Natural killer cell treated with Interleukin-12 subunit alpha and Interleukin-12 subunit beta and Interleukin-15 and Interleukin-18, amount 100 ng/mL, for 72 hours (primary cell): ENCODE measurements at places on chromosomes 6 and 20. TPM values are rescaled to one million over a fixed set of nuclear protein-coding genes. Genes with fewer than 3 reads are reported as not detected.
A peak's percentile ranks its signal among the peaks of the same experiment; 100 is the strongest.

Gene POLR1H
- 58.1 TPM for total RNA-seq

Gene PRICKLE4
- total RNA-seq = not detected

DNA sequence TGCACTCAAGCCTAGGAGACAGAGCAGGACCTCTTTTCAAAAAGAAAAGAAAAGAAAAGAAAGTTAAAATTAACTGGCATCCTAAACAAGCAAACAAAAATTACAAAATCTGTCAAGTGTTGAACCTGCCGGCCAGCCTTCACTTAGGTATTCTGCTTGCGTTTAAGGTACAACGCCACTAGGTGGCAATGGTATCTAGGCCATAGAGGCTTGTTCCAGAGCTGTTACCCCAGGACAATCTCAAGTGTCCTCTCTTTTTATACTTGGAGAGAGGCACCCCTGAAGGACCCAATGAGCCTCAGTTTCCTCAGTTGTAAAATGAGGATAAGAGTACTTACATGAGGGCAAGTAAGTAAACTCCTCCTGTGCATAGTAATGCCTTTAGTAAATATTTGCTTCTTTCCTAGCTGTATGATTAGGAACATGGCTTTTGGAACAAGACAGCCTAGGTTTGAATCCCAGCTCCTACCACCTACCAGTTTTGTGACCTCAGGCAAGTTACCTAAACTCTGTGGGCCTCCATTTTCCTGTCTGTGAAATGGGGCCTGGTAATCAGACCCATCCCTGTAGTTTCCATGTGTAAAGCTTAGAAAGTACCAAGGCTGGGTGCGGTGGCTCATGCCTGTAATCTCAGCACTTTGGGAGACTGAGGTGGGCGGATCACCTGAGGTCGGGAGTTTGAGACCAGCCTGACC lies 5.8 kb upstream of the PACSIN1 start:
- DNase-seq = peak; percentile 54

Gene GPR63
- total RNA-seq = 0.14 TPM

DNA sequence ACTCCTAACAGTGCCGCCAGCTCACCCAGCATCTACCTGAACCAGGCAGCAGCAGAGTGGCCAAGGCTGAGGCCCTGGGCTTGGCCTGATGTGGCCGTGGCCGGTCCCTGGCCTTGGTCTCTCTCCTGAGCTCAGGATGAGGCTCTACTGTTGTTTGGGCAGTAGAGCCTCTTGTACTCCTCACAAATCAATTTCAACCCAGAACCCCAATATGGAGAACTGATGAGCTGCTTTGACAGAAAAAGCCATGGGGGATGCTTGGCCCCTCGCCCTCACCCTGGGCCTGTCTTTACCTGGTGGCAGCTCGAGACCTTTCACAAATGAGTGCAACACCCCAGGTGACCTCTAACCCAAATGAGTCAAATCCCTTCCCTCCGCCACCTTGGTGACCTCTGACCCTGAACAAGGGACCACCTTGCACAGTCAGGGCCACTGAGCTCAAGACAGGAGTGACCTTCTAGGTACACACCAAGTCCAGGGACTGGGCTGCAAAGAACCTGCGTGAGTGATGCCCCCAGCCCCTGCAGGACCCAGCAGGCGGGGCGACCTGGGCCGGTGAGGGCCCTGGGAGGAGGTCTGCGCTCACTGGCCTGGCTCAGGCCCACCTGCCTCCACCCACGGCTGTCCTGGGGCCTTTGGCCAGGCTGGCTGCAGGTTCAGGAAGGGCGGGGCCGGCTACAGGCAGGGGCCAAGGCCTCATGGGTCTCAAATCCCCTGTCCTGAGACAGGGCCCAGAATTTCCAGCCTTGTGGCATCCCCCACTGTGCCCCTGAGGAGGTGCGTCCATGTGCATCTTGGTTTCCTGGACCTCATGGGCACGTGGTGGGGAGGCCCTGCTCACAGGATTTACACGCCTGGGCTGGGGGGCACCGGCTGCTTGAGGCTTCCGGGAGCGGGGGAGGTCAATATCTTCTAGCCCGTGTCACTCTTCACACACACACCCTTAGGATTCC lies 30.2 kb downstream of the PSMG4 start:
- peak; percentile 57 for DNase-seq

Gene PDYN
- not detected for total RNA-seq

DNA sequence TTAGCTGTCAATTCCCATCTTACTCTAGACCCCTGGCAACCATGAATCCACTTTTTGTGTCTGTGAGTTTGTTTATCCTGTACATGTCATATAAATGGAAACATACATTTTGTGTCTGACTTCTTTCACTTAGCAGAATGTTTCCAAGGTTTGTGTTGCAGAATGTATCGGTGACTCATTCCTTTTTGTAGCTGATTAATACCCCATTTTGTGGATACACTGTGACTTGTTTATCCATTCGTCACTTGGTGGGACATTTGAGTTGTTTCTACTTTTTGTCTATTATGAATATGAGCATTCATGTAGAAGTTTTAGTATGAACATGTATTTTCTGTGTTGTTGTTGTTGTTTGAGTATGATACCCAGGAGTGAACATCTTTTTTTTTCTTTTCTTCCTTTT lies 21.4 kb downstream of the CDYL start:
- DNase-seq = no peak

GRCh38 chr6:119484598-119484997 lies 135.0 kb upstream of the MAN1A1 start:
- no peak for DNase-seq

Gene KIF6
- not detected for total RNA-seq

GRCh38 chr20:3014662-3015061 lies 28.8 kb upstream of the GNRH2 start:
- DNase-seq = no peak

- no peak for DNase-seq
These were observed 761.4 kb upstream of the MAN1A1 start for GRCh38 chr6:120111001-120111400.

DNA sequence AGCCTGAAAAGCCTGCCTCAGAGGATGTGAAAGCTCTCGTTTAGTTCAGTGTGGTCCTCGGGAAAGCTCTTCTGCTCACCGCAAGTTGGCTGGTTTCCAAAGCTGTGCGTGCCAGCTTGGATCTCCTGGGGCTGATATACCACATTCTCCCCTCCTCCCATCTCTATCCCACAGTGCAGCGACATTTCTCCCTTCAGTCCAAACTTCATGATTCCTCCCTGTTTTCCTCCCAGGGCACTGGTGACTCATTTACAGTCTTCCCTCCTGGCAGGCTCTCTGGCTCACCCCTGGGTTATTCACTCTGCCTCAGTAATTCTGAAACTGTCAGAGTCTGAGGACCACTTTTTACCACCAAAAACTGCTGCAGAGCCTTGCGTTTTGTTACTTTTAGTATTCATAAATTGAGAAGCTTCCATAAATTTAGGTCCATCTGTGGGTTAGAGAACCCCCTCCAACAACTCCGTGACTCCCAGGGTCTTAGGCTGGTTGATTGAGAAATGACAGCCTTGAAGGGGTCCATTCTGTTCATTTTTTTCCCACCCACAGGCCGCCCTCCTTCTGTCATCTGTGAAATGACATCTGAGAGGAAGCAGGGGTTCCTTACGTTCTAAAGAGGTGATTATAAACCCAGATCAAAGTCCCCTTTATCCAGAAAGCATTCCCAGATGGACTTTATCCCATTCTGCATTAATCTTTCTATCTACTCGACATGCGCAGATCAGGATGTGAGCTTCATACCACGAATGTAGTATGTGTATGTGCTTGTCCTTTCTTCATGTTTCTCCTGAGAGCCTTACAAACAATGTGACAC lies 6.1 kb downstream of the TRIM10 start:
- DNase-seq = no peak

DNA sequence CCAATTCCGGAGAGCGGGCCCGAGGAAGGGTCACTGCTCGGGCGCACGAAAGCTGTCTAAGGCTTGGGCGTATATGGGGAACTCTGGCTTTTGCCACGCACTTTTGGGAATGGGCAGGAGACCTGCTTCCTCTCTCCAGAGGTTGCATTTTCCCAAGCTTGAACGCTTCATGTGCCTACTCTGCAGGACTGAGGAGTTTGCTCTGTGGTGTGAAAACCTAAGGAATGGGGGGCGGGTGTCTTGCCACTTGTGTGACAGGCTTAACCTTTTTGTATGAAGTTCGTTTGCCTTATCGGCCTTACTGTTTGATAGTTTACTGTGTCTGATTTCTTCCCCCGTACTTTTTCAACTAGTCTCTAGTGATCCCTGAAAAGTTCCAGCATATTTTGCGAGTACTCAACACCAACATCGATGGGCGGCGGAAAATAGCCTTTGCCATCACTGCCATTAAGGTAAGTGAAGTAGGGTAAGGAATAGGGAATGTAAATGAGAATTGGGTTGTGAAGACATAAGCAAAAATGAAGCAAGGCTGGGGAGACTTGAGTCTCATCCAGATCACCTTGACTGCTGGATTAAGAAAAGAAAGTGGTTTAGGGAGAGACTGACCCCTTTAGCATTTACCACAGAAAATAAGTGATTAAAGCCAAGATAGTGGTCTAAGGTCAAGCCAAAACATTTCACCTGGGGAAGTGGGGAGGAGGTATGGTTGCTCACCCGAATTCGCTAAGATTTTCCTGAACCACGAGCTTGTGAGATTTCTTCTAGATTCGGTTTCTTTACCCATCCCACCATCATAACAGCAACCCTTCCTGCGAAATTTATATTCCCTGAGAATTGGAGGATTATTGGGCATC lies 627 bp downstream of the RPS18 start:
- DNase-seq = no peak

Gene PBOV1
- not detected for total RNA-seq

- no peak for DNase-seq
These were observed 285.6 kb downstream of the CDKAL1 start for GRCh38 chr6:20819774-20820400.

- no peak for DNase-seq
These were observed 42.2 kb upstream of the UST start for GRCh38 chr6:148704400-148705246.

DNA sequence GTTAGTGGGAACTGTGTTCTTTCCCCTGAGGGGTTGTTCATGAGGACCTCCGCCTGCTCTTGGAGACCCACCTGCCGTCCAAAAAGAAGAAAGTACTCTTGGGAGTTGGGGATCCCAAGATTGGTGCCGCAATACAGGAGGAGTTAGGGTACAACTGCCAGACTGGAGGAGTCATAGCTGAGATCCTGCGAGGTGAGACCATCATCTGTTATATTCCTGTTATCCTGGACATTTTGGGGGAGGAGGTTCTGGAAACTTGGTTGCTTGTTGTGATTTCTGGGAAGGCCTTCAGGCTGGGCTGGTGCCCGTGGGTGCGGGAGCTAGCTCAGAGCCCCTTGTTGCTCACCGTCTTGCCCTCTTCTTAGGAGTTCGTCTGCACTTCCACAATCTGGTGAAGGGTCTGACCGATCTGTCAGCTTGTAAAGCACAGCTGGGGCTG lies 2.0 kb downstream of the NOP56 start:
- no peak for DNase-seq

Gene CHD6
- total RNA-seq = 27.8 TPM

GRCh38 chr6:111942561-111942960 lies 69.3 kb upstream of the FYN start:
- DNase-seq = no peak

DNA sequence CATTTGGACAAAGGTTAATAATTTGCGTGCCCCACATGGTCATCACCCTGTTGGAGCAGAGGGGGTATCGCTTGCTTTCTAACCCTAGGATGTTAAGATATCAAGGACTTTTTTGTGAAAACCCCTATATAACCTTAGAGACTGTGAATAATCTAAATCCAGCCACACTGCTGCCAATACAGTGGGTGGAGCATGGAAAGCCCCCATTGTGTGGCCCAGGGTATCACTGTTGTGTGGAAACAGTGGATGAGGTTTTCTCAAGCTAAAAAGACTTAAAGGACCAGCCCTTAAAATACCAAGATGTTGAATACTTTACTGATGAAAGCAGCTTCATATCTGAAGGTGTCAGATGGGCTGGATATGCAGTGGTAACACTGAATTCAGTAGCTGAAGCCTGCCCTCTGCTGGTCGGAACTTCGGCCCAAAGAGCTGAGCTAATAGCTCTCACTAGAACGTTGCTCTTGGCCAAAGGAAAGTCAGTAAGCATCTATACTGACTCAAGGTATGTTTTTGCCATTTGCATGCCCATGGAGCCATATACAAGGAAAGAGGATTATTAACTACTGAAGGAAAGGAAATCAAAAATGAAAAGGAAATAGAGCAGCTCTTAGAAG lies 695.2 kb downstream of the PHF3 start:
- no peak for DNase-seq

DNA sequence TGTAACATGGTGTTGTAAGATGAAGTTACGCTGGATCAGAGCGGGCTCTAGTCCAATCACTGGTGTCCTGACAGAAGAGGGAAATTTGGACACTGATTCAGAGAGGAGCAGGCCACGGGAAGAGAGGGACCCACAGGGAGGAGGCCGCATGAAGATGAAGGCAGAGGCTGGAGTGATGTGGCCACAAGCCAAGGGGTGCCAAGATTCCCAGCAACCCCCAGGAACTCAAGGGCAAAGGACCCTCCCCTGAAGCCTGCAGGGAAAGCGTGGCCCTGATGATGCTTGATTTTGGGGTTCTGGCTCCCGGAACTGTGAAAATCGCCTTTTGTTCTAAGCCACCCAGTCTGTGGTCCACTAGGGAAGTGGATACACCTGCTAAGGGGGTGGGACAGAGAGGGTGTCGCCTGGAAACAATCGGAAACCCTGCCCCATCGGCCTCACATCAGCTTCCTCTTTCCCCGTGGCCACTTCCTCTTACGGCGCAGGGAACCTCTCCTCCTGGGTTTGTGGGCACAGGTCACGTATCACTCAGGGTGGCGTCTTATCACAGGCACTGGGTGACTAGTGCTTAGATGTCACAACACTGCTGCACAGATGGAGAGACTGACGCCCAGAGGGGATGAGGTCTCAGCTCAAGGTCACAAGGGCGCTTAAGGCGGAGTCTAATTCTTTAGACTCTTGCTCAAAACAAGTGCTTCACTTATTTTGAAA lies 58.0 kb downstream of the SULF2 start:
- DNase-seq = peak; percentile 90

Gene GMPR
- 3.9 TPM for total RNA-seq
